Dorsolateral prefrontal cortex (tissue), 122 donors: ENCODE measurements at places on chromosomes 4 and X.

DNA sequence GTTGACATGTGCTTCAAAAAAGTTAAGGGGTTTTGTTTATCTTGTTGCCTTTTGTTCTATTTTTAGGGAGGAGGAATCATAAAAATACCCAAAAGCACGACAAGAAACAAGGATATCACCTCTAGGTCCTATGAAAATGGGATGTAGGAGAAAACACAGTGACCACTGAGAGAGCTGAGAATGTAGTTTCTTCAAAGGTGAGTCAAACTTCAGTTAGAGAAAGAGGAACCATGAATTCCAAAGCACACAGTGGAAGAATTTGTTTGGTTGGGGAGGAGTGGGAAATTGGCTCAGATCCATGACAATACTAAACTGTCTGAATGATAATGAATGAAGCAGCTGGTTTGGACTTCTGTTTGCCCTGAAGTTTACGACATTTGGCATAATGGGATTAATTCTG, 19.1 kb upstream of the FRYL start:
- DNase-seq = no peak

DNA sequence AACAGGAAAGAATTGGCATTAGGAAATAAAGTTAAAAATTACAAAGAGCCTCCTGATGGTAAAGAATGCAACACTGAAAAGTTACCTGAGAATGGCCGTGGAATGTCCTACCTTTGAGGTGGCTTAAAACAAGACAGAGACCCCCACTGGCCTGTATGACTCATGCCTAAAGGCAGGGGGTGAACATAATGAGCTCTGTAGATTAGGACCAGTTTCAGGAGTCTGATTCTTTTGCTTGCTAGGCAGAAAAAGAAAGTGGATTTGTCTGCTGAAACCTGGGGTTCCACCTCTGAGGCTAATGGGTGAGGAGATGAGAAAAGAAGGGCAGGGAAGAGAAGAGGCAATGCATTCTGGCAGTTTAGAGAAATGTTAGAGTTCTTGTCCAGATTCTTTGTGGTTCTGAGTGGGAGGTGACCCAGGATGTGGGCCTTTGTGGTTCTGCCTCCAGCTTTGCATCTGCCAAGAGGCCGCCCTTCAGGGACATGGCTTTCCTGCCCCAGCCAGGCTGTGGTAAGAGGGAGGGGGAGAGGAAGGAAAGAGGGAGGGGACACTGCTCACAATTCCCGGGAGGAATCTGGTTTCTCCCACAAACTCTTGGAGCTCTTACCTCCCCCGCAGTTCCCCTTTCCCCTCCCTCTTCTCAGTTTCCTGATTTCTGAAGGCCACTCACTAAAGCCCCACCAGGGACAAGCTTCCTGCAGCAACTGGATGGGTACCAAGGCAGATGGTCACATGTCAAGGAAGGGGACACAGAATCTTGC, 109.6 kb downstream of the EFNB1 start:
- DNase-seq = peak; percentile 1

DNA sequence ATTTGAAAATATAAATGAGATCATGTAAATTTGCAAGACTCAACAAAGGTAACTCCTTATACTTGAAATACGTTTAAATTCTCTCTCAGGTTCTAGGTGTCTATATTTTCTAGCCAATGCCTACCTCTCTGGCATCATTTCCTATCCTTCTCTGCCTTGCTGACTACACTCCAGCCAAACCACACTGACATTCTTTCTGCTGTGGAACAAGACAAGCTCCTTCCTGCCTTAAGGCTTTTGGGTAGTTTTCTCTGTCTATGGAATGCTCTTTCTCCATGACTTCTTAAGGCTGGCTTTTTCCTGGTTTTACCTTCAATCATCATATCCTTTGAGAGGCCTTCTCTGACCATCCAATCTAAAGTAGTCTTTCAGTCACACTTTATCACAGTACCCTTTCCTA, 201.0 kb downstream of the SPRY1 start:
- DNase-seq = no peak

DNA sequence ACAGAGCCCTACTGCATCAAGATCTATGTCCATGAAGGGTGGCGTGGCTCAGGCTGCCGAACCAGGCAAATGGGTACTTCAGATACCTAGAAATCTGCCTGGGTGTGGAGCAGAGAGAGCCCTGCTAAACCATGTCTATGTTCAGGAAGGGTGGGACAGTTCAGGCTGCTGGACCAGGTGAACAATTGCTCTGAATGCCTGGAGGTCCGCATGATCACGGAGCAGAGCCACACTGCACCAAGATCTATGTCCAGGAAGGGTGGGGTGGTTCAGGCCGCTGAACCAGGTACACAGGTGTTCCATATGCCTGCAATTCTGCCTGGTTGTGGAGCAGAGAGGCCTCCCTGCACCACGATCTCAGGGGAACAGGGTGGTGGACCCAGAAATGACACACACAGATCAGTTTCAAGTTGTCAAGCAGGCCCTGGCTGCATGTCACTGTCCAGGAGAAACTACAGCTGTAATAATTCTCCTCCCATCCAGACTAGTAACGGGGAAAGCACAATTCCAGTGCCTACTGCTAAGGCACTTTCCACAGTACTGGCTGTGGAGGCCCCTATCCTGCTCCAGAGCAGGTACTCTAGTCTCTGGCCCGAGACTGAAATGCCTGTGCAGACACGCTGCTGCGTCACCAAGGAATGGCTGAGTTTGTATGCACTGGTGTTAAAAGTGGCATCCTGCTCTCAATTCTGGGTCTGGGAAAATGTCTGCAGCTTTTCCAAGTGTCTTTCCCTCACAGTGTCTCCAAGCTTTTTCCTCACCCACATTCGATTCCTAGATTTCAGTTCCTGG, 25.2 kb downstream of the UBQLN2 start:
- no peak for DNase-seq

DNA sequence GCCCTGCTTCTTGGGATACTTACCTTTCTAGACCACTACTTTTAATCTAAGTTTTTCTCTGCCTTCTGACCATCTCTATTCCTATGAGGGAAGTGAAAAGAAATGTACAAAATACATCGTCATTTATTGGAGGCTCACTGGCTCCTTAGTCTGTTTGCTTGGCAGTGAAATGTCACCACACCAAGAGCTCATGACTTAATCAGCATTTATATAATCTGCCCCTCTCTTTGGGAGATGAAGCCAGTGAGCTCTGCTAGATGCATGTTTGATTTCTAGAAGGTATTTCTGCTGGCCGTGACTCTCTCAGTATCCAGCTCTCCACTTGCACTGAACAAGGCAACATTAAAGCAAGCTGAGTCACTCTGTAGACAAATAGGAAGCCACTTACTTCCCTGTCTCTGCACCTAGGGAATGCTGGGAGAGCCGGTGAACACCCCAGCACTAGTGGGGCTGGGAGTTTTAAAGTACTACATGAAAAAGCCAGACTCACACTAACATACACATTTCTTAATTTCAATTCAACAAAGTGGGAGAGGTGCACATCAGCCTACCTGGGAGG, 79.1 kb downstream of the MID1IP1 start:
- DNase-seq = no peak

- DNase-seq = no peak
Observed at GRCh38 chr4:168995537-168996295, 14.3 kb downstream of the CBR4 start.

DNA sequence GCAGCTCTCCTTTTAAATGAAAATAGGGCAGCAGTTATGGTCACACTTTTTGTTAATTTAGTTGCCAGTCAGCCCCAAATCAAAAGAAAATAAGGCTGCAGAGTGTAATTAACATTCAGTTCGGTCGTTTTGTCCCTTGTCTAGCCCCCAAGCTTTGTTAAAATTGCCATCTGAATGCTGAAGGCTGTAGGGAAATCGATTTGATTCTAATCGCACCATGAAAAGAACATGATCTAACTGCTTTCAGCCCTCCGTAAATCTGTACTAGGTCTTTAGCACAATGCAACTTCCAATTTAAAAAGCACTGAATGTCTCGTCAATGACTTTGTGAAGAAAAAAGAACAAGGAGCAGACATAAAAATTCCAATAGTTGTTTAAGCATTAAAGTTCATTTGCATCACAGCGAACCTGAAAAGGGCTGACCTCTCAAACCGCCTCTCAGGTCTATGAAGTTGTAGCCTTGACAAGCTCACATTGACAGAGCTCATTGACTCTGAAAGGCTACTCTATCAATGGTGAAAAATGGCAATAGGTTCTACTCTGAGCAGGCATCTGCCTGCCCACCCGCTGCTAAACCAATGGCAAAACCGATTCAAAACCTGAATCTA, 48.9 kb downstream of the CHIC2 start:
- no peak for DNase-seq

DNA sequence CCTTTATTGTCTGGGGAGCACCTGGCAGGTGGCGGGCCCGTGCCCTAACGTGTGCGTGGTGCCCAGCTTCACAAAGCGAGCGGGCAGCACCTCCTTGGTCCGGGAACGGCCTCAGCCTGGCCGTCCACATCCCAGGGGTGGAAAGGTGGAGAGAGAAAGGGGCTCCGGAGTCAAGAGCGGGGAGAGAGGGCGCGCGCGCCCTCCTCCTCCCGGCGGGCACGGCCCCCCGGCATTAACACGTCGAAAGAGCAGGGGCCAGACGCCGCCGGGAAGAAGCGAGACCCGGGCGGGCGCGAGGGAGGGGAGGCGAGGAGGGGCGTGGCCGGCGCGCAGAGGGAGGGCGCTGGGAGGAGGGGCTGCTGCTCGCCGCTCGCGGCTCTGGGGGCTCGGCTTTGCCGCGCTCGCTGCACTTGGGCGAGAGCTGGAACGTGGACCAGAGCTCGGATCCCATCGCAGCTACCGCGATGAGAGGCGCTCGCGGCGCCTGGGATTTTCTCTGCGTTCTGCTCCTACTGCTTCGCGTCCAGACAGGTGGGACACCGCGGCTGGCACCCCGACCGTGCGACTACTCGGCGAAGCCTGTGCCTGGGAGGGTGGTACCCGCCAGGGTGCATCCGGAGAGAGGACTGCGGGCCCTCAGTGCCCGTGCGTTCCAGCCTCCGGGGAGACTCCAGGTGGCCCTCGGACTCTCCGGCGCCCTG, at the start of gene KIT:
KIT (plus strand) TSS at position 407 of the 701 bp plus-strand sequence; CDS start at position 465, 58 bp downstream.
- no peak for DNase-seq

DNA sequence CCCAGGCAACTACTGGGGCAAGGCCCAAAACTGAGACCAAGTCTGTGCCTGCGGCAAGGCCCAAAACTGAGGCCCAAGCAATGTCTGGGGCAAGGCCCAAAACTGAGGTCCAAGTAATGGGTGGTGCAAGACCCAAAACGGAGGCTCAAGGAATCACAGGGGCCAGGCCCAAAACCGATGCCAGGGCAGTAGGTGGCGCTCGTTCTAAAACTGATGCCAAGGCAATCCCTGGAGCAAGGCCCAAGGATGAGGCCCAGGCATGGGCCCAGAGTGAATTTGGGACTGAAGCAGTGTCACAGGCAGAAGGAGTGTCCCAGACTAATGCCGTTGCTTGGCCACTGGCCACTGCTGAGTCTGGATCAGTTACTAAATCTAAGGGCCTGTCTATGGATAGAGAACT, 2.7 kb downstream of the GPRASP2 start:
- no peak for DNase-seq

DNA sequence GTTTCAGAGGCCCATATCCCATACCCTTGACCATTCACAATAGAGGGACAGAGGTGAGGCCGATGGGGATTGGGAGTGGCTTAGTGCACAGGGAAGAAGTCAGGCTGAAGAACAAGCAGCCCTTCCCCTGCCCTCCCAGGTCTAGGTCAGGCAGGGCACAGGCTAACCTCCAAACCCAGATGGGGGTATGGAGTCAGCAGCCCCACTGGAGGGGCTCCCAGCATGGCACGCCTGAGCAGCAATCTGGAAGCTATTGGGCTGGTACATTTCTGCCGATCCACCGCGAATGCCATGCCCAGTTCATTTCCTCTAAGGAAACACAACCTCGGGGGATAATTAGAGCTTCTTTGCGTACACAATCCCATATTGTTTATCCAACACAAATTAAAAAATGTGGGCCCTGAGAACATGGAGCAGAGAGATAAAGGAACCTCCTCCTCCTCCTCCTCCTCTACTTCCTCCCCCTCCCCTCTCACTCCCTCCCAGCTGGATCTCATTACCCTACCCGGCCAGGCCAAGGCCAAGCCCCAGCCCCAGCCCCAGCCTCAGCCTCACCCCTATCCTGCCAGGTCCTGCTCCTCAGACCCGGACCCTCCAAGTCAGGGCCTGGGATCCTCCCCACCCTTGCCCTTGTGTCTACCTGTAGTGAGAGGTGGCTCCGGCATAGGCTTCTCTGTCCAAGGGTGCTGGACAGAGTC, 83.0 kb downstream of the PJA1 start:
- DNase-seq = peak; percentile 38

DNA sequence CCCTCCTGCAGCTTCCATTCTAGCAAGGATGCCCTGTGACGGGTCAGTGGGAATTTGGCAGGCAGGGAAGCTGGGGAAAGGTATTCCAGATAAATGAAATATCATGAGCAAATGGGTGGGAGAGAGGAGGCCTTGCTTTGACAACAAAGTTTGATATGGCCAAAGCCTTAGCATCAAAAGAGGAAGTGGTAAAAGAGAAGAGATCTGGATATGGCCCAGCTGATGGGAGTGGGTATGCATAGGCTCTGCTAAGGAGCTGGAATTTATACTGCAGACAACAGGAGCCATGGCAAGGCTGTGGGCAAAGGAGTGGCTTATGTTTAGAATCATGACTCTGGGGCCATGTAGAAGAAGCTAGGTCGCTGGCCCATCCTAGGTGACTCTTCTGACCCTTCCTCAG, 89.2 kb downstream of the PJA1 start:
- no peak for DNase-seq

DNA sequence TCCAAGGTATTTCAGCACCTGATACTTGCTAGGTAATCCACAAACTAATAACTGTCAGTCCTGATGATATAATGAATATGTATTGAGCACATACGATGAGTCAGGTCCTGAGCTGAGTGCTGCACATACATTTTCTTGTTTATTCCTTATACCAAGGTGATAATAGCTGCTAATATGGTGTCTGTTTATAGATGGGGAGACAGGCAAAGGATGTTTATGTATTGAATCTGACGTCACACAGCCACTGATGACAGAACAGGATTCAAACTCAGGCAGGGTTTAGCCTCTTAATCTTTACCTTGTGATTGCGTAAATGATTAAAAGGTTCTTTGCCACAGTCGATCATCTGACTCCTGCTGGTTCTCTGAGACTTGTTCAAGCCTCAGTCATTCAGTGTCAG, 609.9 kb upstream of the CPEB2 start:
- DNase-seq = no peak

DNA sequence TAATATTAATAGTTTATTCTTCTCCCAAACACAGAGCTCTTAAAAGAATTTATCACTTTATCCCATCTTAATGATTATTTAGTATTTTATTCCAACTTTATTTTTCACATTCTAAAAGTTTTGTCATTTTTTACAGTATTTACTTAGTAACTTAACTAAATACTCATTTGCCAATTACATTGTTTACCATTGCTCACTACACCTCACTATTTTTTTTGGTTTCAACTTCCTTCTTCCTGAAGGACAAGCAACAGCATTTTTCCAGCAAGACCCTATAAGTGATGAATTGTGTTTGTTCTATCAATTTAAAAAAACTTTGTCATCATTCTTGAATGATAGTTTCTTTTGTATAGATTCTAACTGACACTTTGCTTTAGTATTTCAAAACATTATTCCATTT, 19.4 kb upstream of the SRD5A3 start:
- no peak for DNase-seq
